GM12878 (cell line): ENCODE measurements at places on chromosomes 3 and 15. TPM values are rescaled to one million over a fixed set of nuclear protein-coding genes. Genes with fewer than 3 reads are reported as not detected.
A peak's percentile ranks its signal among the peaks of the same experiment; 100 is the strongest.

Gene CPNE4
- 0.37 and 0.54 TPM in 2 replicates for total RNA-seq

Gene LRRC2
- total RNA-seq, result not detected in 2 replicates

Gene MYH15
- total RNA-seq, result 0.05 and 0.13 TPM in 2 replicates

GRCh38 chr3:20043396-20043795, 3.1 kb downstream of the KAT2B start:
- peak overlapping the region; percentile 67 for H3K27ac ChIP-seq
- H3K4me3 ChIP-seq, result peak overlapping the region; percentile 53
- peaks cover 28% of the 10 kb centered on the region for H3K4me1 ChIP-seq
- no peaks in the 10 kb centered on the region for H3K36me3 ChIP-seq
- DNase-seq, result no peak

DNA sequence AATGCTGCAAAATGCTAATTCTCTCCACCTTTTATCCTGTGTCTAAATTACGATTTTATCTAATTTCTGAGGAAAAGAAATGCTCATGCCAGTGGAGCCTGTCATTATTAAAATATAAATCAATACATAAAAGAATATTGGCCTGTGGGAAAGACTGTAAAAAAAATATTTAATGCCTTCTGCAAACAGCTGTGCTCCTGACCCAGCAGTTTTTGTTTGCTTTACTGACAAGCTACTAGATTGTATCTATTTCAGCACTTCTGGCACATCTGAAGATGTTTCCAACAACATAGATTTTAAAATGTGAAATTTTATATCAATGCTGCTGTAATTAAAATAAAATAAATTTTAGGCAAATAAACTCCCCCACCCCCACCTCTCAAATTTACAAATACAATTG, 493.6 kb upstream of the AGTR1 start:
- H3K4me1 ChIP-seq, result no peaks in the 10 kb centered on the region
- DNase-seq, result no peak
- H3K36me3 ChIP-seq, result no peaks in the 10 kb centered on the region
- H3K4me3 ChIP-seq, result no peak overlapping the region

GRCh38 chr3:125525153-125525552, 5.2 kb upstream of the SNX4 start:
- no peak overlapping the region for H3K4me3 ChIP-seq
- DNase-seq, result no peak

GRCh38 chr3:42229942-42230688, 35.9 kb downstream of the CCK start:
- peaks cover 3% of the 10 kb centered on the region; the same call in 1 of the 2 replicates for H3K4me1 ChIP-seq
- H3K27me3 ChIP-seq, result no peaks in the 10 kb centered on the region
- H3K4me3 ChIP-seq, result no peak overlapping the region
- H3K27ac ChIP-seq, result no peak overlapping the region
- no peak for DNase-seq

- H3K4me3 ChIP-seq, result no peak overlapping the region
- no peaks in the 10 kb centered on the region for H3K4me1 ChIP-seq
- no peak overlapping the region for H3K27ac ChIP-seq
- H3K36me3 ChIP-seq, result no peaks in the 10 kb centered on the region
These were observed 162.4 kb upstream of the CGNL1 start for GRCh38 chr15:57213862-57214261.
